ENCODE measurements at places on chromosomes 1 and 21. TPM values are rescaled to one million over a fixed set of nuclear protein-coding genes. Genes with fewer than 3 reads are reported as not detected.

- no peaks in the 10 kb centered on the region for H3K4me1 ChIP-seq
- no peaks in the 10 kb centered on the region for H3K27me3 ChIP-seq
These were observed 20.1 kb downstream of the BCAS2 start for GRCh38 chr1:114561333-114561732.

DNA sequence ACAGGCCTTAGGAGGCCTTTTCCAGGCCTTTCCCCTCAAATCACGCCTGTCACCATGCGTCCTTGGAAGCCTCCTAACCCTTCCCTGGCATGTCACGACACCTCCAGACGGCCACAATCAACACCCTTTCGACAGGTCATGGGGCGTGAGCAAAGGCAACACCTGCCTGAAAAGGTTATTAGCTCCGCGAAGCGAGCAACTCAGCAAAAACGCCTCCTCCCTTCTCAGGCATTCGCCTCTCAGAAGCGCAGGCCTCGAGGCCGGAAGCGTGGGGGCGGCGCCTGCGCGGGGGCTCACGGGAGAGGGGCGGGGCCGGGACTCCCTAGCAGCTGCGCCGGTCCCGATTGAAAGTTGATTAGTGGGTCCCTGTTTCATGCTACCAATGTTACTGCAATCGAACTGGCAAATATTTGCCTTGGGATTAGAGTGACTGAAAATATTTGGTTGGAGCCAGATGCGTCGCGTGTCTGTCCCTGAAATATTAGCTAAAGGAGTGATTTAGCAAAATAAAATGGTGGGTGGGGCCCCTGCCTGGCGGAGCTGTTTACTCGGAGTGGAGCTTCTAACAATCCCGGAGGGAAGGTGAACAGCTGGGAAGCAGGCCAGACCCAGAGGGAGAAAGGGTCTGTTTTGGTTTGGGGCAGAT, 44.9 kb downstream of the GFI1 start:
- DNase-seq: peak; percentile 37
- no peaks in the 10 kb centered on the region for H3K36me3 ChIP-seq
- peaks cover 8% of the 10 kb centered on the region for H3K4me1 ChIP-seq
- H3K27ac ChIP-seq: no peak overlapping the region
- H3K4me3 ChIP-seq: no peak overlapping the region

DNA sequence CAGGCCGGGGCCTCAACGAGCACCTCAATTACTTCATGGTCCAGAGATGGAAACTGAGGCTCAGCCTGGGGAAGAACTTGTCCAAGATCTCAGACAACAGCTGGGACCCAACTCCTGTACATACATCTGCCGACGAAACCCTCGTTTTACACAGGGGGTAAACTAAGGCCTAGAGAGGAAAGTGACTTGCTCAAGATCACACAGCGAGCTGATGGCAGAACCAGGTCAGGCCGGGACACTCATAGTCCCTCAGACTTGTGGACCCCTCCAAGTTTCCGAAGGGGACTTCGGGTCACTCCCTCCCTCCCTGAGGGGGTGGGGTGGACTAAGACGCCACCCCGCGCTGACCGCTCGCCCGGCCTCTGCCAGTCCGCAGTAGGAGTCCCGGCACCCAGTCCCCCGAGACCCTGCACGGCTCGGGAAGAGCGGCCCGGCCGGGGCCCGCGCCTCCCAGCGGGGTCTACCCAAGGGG, 430 bp downstream of the WASF2 start:
- no peaks in the 10 kb centered on the region for H3K36me3 ChIP-seq
- no peak overlapping the region for H3K27ac ChIP-seq
- peaks cover 16% of the 10 kb centered on the region for H3K4me1 ChIP-seq
- H3K4me3 ChIP-seq: peak overlapping the region; percentile 86

DNA sequence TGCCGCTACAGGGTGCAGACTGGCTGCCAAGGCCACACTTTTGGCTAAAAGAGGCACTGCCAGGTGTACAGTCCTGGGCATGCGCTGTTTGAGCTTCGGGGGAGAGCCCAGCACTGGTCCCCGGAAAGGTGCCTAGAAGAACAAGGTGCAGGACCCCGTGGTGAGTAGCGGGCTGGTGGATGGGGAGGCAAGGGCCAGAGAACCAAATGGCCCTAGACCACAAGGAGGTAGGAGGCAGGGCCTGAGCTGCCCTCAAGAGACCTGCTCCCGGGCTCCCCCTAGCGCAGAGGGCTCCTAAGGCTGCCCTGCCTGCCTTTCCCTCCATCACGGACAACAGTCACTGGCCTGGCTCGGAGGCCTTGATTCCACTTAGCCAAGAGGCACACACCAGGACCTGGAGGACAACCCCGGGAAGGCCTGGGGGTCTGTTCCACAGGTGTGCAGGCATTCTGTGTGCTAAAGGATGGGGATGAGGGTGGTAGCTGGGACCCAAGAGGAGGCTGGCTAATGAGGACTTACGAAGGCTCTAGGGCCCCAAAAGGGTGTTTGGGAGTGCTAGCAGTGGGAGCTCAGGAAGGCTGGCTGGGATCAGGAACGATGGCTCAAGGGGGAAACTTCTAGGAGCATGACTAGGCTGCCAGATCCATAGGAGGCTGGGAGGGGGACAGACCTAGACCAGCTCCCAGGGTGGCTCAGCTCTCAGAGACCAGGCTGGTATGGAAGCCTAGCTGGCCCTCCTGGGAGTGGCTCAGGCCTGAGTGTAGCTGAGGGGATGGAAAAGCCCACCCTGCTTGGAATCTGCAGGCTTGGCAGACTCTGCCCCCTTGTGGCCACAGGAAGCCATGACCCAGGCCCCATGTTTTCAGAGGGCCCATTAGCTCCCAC, 742 bp downstream of the ARTN start:
- DNase-seq: peak; percentile 91
- H3K4me3 ChIP-seq: peak overlapping the region; percentile 81
- H3K36me3 ChIP-seq: no peaks in the 10 kb centered on the region
- H3K4me1 ChIP-seq: peaks cover 30% of the 10 kb centered on the region

- H3K27me3 ChIP-seq: peaks cover 32% of the 10 kb centered on the region
- peak overlapping the region; percentile 91 for H3K4me3 ChIP-seq
- H3K4me1 ChIP-seq: peaks cover 30% of the 10 kb centered on the region
- H3K36me3 ChIP-seq: no peaks in the 10 kb centered on the region
- H3K27ac ChIP-seq: no peak overlapping the region
These were observed 687 bp upstream of the SEMA6C start for GRCh38 chr1:151147132-151147503.

DNA sequence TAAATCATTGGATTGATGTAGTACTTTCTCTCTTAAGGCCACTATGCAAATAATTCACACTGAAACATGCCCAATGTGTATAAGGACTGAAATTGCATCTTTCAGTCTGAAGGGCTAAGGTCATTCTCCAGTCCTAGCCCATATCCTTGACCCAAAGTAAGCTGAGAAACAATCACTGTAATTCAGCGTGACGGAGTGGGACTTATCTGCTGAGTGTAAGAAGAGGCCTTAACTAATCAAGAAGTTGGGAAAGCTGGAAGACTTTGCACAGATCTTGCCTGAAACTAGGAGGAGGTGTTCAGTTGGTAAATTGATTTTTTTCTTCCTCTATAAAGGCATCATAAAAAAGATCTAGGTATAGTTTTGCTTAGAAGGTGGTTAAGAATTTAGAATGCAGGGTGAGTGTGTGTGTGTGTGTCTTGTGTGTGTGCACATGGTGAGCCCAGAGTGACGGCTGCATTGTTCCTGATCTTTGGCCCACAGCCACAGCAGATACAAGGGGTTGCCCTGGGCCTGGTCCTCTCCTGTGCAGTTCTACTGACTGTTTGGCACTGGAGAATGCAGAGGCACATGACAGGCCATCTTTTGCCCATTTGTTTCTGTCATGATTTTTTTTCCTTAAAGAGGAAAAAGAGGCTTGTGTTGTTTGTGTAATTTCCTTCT, 13.3 kb upstream of the PPP2R5A start:
- H3K4me1 ChIP-seq: peaks cover 18% of the 10 kb centered on the region
- no peak overlapping the region for H3K4me3 ChIP-seq
- H3K36me3 ChIP-seq: no peaks in the 10 kb centered on the region
- H3K27me3 ChIP-seq: no peaks in the 10 kb centered on the region
- DNase-seq: no peak

DNA sequence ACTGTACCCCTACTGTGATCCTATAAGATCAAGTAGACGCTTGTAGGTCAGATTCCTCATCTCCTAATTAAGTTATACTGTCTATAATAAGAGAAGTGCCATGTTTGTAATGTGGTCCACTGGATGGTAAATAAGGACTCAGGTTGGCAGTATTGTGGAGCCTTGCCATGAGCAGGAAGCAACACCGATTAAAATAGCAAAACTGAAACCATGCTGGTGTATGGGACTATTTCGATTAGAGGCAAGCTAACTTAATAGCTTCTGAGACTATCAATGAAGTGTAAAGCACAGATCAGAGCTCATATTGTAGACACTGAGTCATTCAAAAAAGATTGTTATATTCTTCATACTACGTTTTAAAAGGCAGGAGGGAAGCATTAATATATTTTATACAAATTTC, 348.8 kb downstream of the HHAT start:
- H3K36me3 ChIP-seq: no peaks in the 10 kb centered on the region
- no peaks in the 10 kb centered on the region for H3K4me1 ChIP-seq
- H3K27ac ChIP-seq: no peak overlapping the region
- no peak overlapping the region for H3K4me3 ChIP-seq
- no peak for DNase-seq

DNA sequence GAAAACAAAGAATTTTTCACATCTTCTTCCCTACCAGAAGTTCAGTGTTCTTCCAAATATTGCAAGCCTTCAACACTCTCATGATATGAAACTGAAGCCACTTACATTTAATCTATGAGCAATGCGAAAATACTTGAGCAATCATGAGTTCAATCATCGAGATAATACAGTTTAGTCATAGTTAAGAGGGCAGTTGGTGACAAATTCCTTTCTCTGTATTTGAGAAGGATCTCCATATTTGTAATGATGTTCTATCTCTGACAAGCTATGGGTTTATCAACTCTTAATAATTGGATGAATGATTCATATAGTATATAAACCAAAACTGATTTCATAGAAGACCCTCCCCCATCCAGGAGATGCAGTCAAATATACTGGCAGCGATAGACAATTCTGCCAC, 29.7 kb upstream of the PYHIN1 start:
- no peak overlapping the region for H3K4me3 ChIP-seq
- DNase-seq: no peak
- no peaks in the 10 kb centered on the region for H3K36me3 ChIP-seq

GRCh38 chr1:82517586-82517985, 716.9 kb downstream of the ADGRL2 start:
- no peak overlapping the region for H3K27ac ChIP-seq
- peaks cover 18% of the 10 kb centered on the region for H3K4me1 ChIP-seq

- DNase-seq: no peak
- H3K36me3 ChIP-seq: no peaks in the 10 kb centered on the region
- no peak overlapping the region for H3K4me3 ChIP-seq
- H3K27ac ChIP-seq: no peak overlapping the region
These were observed 85.2 kb downstream of the TRIM11 start for GRCh38 chr1:228321435-228321834.

DNA sequence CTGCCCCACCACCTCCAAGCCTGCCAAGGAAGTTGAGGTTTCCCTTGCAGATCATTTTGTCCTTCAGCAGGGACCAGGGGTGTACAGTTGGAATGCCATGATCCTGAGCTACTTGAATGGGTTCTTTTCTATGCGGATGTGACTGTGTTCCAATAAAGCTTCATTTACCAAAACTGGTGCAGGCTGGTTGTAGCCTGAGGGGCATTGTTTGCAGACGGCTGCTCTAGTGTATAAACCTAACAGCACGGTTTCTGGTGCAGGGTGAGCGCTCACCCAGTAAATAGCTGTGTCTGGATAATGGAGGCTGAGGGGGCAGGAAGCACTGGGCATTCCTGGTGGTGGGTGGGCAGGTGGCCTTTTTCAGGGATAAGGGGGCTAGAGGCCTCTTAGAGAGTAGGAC, 72.7 kb upstream of the ACTL8 start:
- H3K36me3 ChIP-seq: no peaks in the 10 kb centered on the region
- H3K27ac ChIP-seq: no peak overlapping the region
- DNase-seq: peak; percentile 24

DNA sequence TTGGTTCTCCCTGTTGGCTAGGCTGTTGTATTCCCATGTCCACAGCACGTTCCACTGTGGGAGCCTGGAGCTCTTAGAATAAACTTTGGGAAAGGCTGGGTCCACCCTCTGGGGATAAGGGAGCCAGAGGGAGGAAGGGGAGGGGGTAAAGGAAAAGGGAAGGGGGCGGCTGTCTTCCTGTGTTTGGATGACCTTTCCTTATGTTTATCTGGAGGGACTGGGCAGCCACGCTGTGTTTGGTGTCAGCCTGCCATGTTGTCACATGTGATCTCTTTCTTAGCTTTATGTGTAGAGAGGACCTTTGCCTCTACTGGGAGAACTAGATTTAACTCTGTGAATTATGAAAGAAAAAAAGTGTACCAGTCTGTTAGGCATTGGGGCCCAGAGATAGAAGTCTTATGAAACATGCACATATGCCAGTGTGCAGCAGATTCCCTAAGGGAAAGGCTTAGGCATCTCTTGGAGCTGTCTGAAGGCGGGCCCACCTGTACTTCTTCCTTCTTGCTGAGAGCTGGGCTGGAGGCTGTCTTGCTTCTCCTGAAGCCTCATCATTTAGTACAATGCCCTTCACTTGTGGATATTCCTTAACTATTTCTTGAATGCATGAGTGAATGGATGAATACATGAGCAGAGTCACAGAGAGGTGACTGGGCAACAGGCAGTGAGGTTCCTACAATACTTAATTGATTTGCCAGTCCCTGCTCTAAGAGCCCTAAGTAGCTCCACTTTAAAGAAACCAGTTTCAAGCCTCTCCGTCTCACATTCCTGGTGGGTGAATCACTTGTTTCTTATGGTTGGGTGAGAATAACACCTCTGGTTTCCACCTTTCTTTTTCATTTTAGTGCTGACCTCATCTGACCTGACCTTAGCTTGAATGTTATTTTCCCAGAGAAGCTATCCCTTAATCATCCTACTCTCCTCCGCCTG, 62.5 kb upstream of the ARHGAP29 start:
- no peak overlapping the region for H3K4me3 ChIP-seq
- no peak overlapping the region for H3K27ac ChIP-seq
- H3K27me3 ChIP-seq: no peaks in the 10 kb centered on the region
- no peaks in the 10 kb centered on the region for H3K36me3 ChIP-seq

The PTPRU gene
- 68.9 TPM for total RNA-seq

The LCE2A gene
- total RNA-seq: not detected

The FAM3B gene
- total RNA-seq: not detected

The CBR1 gene
- 38.9 TPM for total RNA-seq

The DMBX1 gene
- total RNA-seq: 0.06 TPM

The EDARADD gene
- 1.7 TPM for total RNA-seq

The TUFT1 gene
- 9.3 TPM for total RNA-seq

The LCE1D gene
- total RNA-seq: not detected

The MCOLN3 gene
- total RNA-seq: 0.47 TPM

The MTARC2 gene
- not detected for total RNA-seq

The AHCYL1 gene
- 65.5 TPM for total RNA-seq
